ENCODE measurements at places on chromosomes 1 and 21.

DNA sequence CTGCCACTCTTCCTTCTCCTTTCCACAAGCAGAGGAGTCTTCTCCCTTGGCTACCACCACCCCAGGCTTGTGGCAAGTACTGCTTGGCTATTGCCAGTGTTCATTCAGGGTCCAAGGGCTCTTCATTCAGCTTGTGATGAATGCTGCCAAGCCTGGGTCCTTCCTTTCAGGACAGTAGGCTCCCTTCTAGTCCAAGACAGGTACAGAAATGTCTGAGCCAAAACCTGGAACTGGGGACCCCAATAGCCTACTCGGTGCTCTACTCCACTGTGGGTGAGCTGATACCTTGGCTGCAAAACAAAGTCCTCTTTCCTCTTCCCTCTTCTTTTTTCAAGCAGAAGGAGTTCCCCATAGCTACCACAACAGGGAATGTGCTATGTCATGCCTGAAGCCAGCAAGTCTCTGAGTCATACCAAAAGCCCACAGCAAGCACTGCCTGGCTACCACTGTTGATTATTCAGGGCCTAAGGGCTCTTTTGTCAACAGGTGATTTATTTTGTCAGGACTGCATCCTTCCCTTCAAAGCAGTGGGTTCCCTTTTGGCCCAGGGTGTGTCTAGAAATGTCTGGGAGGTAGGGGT is 268.9 kb downstream of the HHAT start:
- no peak for DNase-seq

GRCh38 chr21:32337206-32337605 is 38.6 kb downstream of the MRAP start:
- no peak for DNase-seq

- no peak for DNase-seq
Observed at GRCh38 chr1:55555956-55556725, 341.0 kb upstream of the USP24 start.

DNA sequence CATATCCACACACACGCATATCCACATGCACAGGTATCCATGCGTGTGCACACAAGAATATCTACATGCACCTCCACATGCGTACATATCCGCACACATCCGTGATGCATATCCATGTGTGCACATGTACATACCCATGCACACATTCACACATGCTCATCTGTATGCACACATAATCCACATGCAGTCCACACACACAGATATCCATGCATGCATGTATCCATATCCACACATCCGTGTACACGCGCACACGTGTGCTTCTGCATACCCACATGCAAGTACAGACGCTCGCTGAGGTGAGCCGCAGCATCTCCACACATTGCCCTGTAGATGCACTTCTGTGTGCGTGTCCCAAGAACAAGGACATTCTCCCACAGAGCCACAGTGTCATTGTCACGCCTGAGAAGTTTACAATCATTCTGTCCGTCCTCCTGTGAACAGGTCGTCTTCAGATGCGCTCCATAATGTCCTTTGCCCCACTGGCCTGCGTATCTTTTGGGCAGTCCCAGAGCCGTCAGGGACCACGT is 43.4 kb downstream of the COL18A1 start:
- no peak for DNase-seq

DNA sequence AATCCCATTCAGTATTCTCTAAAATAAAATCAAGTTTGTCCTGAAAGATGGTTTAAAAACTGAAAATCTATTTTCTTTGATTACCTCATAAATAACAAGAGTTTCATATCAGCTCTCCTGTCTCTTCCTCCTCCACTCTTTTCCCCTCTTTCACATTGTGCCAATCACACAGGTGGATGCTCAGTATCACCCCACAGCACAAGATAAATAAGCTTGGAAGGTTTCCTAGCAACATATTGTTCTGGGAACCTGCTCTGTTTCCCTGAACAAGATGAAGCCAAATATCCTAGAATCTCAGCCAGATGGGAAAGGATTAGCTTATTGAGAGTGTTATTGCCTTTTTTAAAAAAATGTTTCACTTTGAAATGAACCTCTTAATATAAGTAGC is 45.7 kb upstream of the CACYBP start:
- no peak for DNase-seq

DNA sequence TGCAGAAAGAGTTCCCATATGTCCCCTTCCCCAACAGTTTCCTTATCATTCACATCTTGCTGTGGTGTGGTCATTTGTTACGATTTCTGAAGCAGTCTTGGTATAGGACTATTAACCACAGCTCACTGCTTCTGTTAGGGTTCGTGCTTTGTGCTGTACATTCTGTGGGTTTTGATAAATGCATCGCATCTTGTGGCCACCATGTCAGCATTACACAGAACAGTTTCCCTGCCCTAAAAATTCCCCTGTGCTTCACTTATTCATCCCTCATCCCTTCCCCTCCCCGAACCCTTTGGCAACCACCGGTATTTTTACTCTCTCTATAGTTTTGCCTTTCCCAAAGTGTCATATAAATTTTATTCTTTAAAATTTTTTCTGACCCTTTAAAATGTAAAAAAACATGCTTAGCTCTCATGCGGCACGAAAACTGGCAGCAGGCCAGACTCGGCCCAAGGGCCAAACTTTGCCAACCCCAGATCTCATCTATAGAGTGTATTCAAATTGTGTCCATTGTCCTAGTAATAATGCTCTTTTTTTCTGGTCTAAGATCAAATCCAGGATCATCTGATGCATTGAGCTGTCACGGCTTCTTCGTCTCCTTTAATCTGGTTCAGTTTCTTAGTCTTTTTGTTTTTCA is 78.2 kb downstream of the SIM2 start:
- no peak for DNase-seq

DNA sequence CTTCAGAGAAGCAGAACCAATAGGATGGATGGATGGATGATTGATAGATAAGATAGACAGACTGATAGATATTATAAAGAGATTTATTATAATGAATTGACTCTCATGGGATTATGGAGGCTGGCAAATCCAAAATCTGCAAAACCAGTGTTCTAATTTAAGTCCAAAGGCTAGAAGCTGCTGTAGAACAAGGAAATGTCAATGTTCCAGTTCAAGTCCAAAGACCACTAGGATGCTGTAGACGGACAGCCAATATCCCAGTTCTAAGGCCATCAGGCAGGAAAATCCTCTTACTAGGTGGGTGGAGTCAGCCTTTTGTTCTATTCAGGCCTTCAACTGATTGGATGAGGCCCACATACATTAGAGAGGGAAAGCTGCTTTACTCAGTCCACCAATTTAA is 4.1 kb upstream of the SLC44A3 start:
- no peak for DNase-seq

DNA sequence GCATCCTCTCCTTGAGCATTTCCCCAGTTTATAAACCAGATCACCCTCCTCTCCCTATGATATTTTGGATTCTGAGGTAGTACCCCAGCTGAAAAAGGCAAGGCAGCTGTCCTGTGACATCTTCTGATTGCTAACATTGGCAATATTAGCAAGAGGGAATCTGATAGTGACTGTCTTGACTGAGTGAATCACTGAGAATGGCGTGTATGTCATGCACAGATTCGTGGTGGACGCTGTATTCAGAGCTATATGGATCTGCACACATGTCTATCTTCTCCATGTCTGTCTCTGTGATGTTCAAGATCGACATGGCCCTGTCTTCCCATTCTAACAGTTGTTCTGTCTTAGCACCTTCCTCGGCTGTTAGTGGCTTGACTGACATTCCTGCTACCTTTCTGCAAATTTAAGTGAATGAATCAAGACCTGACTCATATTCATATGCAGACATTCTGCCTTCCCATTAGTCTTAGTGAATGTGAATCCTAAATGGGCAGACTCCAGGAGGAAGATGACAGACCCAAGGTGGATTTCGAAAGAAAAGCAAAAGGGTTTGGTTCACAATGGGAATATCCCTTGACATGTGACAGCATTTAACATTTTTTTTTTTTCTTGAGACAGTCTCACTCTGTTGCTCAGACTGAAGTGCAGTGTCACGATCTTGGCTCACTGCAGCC is 97.7 kb downstream of the PGBD5 start:
- DNase-seq: no peak

- DNase-seq: no peak
Observed at GRCh38 chr1:20701847-20702246, 16.0 kb downstream of the KIF17 start.

DNA sequence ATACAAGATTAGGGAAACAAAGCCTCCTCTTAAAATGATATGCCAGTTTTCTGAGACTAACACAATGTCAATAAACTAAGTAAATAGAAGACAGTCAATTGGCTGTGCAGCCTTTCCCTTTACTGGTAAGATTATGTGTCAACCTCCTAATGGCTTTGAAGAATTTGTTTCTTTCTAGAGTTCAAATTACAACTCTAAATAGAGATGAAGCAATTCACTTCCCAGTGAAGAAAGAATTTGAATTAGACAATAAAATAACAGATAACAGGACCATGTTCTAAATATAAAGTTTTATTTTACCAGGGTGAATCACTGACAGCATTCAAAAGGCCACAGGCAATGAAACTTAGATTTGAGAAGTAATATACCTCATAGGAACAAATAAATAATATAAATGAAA is 680.3 kb downstream of the PLA2G4A start:
- DNase-seq: no peak

GRCh38 chr1:181151378-181152326 is 63.2 kb downstream of the IER5 start:
- DNase-seq: no peak

GRCh38 chr1:201374364-201374763 is 3.1 kb downstream of the TNNT2 start:
- no peak for DNase-seq

DNA sequence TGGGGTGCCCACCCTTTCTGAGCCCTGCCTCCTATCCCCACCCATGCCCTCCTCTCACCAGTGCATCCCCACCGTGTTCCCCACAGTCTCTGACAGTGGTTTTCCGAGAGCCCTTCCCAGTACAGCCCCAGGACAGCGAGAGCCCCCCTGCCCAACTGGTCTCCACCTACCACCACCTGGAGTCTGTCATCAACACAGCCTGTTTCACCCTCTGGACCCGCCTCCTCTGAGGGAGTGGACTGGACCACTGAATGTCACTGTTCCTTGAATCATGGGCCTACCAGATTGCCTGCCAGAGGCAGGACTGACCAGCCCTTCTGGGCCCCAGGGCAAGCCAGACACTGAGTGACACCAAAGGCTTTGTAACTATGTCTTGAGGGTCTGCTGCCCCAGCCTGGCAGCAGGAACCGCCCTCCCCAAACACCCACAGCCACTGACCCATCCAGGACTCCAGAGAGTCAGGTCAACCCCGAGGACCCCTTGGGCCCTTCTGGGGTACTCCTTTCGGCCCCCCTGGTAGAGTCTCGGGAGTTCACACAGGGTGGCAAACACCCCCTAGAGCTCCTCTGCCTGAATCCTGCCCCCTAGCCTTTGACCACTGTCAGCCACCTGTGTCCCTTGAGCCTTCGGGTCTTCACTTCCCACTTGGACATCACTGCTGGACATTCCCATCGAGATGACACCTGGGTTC is 3.3 kb downstream of the HYI start:
- no peak for DNase-seq

- DNase-seq: no peak
Observed at GRCh38 chr1:200776949-200777348, 38.3 kb downstream of the CAMSAP2 start.

DNA sequence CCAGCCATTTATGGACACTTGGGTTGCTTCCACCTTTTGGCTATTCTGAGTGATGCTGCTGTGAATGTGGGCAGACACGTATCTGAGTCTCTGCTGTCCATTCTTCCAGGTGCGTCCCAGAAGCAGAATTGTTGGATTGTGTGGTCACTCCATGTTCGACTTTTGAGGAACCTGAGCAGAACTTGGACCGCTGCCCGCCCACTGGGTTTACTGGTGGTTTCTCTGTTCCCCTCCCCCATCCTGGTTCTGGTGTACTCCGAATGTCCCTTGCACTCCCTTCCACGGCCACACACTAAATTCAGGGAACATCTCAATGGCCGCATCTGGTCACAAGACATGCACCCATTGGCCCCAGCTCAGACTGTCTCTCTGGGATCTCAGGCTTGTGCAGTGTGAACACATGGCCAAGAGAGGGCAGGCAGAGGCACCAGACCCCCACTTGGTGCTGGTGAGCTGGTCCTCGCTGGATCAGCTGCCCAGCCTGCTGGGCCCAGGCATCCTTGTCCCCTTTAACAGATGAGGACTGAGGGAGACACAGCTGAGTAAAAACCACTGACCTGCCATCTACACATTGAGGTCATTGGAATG is 565.1 kb downstream of the NPHP4 start:
- no peak for DNase-seq

- DNase-seq: no peak
Observed at GRCh38 chr1:147526501-147526900, 14.8 kb upstream of the BCL9 start.

- no peak for DNase-seq
Observed at GRCh38 chr1:69573911-69574310, 6.2 kb downstream of the LRRC7 start.

DNA sequence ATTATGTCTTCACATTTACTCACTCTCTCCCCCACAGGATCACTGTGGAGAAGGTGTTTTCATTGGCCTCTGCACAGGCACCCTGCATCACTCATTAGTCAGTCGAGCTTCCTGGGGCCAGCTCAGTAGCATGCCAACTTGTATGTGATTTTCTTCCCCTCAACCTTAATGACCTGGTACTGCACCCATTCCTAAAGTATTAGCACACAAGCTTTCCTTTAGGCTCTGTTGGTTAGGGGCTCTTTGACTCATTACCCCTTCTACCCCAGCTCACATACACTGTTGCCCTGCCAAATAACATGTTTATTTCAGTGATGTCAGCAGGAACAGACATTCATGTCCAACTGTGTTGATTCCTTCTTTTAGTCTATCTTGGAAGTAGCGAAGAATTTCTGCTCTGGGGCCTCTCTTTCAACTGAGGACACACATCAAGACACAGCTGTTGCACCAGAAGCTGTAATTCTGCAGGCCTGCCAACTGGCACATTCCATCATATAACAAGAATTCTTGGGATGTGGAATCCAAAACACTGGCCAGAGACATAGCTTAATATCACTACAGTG is 603.5 kb upstream of the ADAMTS5 start:
- no peak for DNase-seq

DNA sequence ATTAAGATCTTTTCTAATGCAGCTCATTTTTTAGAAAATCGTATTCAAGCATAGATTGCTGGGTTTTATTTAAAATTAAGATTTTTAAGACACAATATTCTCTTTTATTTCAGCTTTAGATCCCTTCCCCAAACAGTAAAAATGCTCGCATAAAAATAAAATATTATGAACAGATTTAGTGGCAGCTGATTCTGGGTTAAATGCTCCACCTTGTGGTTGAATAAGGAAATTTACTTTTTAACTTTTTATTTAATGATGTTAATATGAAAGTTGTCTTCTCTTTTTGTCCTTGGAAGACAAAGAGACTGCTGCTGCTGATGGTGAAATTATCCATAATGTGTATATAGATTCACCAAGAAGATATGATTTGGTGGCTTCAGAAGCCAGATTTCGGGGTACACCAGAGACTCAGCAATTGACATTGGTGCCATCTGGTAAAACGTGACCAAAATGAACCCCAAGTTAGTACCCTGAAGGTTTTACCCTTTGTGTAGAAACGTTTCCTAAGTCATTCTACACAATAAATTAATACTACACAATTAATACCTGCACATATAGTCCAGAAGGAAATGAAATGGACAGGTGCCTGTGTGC is 128.0 kb downstream of the ADAMTS1 start:
- no peak for DNase-seq

- no peak for DNase-seq
Observed at GRCh38 chr1:66728021-66728420, 24.2 kb upstream of the DYNLT5 start.
